ENCODE measurements at places on chromosomes 16 and 17.

- no peak overlapping the region for H3K4me3 ChIP-seq
- no peak for DNase-seq
- no peaks in the 10 kb centered on the region for H3K27me3 ChIP-seq
- H3K4me1 ChIP-seq: no peaks in the 10 kb centered on the region
- H3K36me3 ChIP-seq: no peaks in the 10 kb centered on the region
- H3K27ac ChIP-seq: no peak overlapping the region
Measured at GRCh38 chr17:18956581-18956980, 4.6 kb downstream of the SLC5A10 start.

- peak; percentile 93 for DNase-seq
- no peaks in the 10 kb centered on the region for H3K27me3 ChIP-seq
- no peak overlapping the region for H3K4me3 ChIP-seq
- no peaks in the 10 kb centered on the region for H3K36me3 ChIP-seq
Measured at GRCh38 chr17:2101448-2102257, 46.8 kb downstream of the HIC1 start.

GRCh38 chr17:13337864-13338371 lies 263.8 kb downstream of the HS3ST3A1 start:
- no peak for DNase-seq
- no peaks in the 10 kb centered on the region for H3K27me3 ChIP-seq
- H3K4me1 ChIP-seq: peaks cover 10% of the 10 kb centered on the region
- peak overlapping the region; percentile 36 for H3K27ac ChIP-seq
- H3K36me3 ChIP-seq: no peaks in the 10 kb centered on the region

DNA sequence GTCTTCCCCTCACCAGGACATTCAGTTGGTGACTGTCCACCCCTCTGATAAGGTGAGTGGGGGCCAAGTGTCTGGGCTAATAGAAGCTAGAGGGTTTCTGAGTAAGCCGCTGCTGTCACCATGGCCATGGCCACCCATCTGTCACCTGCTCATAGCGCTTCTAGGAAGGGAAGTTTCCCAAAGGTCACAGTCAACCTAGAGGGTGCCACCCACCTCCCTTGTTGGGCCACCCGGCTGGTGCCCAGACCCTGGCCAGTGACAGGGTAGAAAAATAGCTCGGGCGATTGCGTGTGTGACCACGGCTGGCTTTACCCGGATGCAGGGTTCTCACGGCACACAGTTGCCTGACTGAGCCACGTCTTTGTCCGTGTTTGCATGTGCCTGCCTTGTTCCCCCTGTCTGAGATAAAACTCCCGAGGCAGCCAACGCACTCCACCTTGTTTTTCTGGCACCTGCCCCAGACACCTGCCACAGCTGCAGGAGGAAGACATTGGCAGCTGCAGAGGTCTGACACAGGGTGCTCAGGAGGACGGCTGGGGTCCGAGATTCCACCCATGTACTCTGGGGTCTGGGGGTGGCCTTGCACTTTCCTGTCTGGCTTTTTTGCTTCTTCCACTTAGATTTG lies 809 bp downstream of the PIRT start:
- DNase-seq: no peak
- H3K4me1 ChIP-seq: no peaks in the 10 kb centered on the region
- H3K4me3 ChIP-seq: no peak overlapping the region
- H3K27me3 ChIP-seq: no peaks in the 10 kb centered on the region
- H3K27ac ChIP-seq: no peak overlapping the region

DNA sequence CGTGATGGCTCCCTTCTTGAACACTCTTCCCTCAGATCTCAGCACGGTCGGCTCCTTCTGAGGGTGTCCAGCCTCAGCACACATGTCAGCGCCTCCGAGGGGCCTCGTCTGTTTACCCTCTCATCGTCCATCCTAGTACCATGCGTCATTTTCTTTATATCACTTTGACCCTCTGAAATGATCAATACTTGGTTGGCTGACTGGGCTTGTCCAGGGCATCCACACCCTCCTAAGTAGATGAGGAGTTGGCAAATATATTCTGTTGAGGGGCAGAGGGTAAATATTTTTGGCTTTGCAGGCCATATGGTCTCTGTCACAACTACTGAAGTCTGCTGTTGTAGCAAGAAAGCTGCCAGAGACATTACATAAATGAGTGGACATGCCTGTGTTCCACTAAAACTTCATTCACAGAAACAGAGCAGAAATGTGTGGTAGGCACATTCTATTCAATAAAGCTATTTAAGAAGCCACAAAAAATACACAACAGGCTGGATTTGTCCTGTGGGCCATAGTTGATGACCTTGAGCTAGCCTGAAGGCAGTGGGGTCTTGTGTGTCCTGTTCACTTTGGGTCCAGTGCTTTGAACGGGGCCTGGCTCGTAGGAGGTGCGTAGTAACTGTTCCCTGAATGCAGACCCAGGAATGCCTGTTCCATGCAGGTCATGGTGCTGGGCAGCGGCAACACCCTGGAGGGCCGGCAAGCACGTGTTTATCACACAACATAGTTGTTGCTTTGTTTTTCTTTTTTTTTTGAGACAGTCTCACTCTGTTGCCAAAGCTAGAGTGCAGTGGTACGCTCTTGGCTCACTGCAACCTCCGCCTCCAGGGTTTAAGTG lies 185.8 kb downstream of the SNX29 start:
- no peak overlapping the region for H3K27ac ChIP-seq
- DNase-seq: no peak
- peaks cover 13% of the 10 kb centered on the region for H3K4me1 ChIP-seq

GRCh38 chr16:57575468-57576277 lies 33.2 kb downstream of the ADGRG5 start:
- no peaks in the 10 kb centered on the region for H3K36me3 ChIP-seq
- no peak overlapping the region for H3K27ac ChIP-seq
- H3K4me3 ChIP-seq: no peak overlapping the region
- DNase-seq: peak; percentile 42
- H3K4me1 ChIP-seq: no peaks in the 10 kb centered on the region

DNA sequence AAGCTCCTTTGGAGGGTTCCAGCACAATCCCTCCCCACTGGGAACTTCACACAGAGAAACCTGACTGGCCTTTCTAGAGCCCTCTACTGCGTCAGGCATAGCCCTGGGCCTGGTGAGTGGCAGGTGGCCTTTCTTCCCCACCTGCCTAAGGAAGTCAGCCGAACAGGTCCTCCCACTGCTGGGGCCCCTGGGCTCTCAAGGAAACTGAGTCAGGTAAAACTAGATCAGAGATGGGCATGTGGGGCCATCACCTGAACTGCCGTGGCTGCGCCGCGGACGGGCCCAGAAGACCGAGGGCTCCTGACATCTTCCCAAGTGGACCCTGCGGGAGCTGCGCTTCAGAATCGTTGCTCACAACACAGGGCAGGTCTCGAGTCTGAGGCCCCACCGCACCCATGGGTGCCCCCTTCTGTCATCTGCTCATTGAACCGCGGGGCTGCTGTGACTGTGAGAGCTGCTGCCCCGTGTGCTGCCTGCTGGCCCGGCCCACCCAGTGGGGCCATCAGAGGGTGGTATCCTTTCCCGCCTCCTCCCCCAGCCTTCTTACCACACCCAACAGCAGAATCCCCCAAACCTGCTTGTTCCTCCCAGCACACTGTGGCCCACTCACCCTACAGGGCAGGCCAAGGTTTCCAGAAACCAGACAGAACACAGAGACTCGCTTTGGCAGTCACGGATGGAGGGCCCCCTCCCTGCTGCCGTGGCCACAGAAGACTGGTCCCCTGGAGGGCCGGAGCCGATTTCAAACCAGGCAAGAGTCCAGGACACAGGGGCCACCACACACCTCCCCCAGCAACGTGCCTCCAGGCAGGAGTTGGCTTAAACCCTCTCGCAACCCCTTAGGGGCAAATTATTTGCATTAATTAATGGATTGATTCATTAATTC lies 81.1 kb downstream of the TBC1D16 start:
- no peak overlapping the region for H3K4me3 ChIP-seq
- no peaks in the 10 kb centered on the region for H3K36me3 ChIP-seq
- H3K27ac ChIP-seq: no peak overlapping the region
- no peaks in the 10 kb centered on the region for H3K4me1 ChIP-seq
- DNase-seq: peak; percentile 51

- no peaks in the 10 kb centered on the region for H3K27me3 ChIP-seq
- no peak overlapping the region for H3K27ac ChIP-seq
- H3K4me1 ChIP-seq: peaks cover 20% of the 10 kb centered on the region
- H3K4me3 ChIP-seq: no peak overlapping the region
- no peaks in the 10 kb centered on the region for H3K36me3 ChIP-seq
- no peak for DNase-seq
Measured at GRCh38 chr17:68182940-68183551, 64.8 kb upstream of the AMZ2 start.

GRCh38 chr17:7834542-7834956 lies 532 bp downstream of the KDM6B start:
- peaks cover 18% of the 10 kb centered on the region for H3K4me1 ChIP-seq
- H3K4me3 ChIP-seq: peak overlapping the region; percentile 58
- no peak for DNase-seq
- no peaks in the 10 kb centered on the region for H3K36me3 ChIP-seq

- H3K27me3 ChIP-seq: no peaks in the 10 kb centered on the region
- peaks cover 11% of the 10 kb centered on the region for H3K4me1 ChIP-seq
- no peak for DNase-seq
- H3K4me3 ChIP-seq: no peak overlapping the region
- peak overlapping the region; percentile 27 for H3K27ac ChIP-seq
Measured at GRCh38 chr16:47928008-47928407, 227.8 kb downstream of the ABCC12 start.
